ENCODE measurements at places on chromosomes 5 and 9.
A peak's percentile ranks its signal among the peaks of the same experiment; 100 is the strongest.

- no peak for DNase-seq
Measured at GRCh38 chr9:124725068-124725452, 46.1 kb downstream of the NR6A1 start.

- DNase-seq: no peak
Measured at GRCh38 chr9:127351182-127352166, 45.5 kb upstream of the SLC2A8 start.

DNA sequence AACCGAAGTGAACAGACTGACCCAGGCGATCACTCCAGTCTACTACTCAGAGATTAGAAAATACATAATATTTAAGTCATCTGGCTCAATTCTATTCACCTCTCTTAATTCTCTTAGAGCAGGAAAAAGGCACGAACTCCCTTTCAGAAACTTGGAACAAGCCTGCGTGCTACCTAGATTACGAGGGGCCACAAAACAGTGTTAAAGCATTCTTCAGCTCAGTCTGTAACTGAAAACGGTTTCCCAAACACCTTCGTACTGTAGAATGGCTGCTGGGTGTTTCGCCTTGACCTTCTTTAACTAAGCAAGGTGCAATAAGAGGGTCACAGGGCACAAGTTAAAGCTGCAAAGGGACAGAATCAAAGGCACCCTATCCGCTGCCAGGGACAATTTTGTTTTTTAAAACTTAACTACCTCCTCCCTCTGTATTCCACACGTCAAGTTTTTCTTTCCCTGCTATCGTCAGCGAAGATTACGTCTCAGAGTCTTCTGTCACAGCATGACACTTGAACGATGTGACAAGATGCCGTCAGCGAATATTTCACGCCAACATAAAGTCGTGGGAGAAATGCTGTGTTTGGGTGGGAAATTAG lies 687 bp downstream of the LYSMD3 start:
- DNase-seq: no peak

GRCh38 chr9:35538361-35539234 lies 48.7 kb downstream of the RUSC2 start:
- no peak for DNase-seq

GRCh38 chr5:145826895-145827674 lies 8.1 kb downstream of the PRELID2 start:
- DNase-seq: no peak

DNA sequence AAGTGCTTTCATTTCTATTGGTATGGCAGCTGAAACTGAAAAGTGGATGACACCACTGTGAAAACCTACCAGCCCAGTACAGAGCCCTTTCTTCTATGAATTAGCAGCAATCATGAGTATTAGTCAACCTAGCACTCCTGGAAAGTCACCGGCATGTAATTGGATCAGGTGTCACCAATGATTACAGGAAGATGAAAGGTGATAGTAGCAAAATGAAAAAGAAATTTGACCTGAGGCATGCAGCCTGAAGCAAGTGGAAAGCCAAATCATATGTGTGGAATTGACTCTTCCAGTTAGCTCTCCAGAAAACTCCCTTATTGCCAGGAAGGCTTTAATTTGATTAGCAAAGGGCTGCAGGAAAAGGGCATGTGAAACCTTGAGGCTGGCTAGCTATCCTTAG lies 81.2 kb upstream of the NAA35 start:
- DNase-seq: no peak

DNA sequence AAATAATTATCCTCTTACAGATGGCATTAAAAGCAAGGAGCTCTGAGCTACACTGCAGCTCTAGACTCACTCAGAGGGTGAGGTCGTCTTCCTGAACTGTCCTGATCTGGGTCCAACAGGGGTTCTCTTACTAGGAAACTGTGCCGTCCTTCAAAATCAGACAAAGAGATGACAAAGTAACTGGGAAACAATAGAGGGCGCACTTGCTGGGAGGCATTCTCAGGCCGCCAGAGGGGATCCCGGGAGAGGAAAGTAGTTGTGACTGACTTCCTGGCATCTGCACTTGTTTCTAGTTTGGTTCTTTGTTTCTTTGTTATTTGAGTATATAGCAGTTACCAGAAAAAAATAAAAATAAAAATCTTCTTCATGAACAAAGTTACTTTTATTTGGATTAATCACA lies 142.9 kb upstream of the MSX2 start:
- DNase-seq: peak; percentile 56

- DNase-seq: no peak
Measured at GRCh38 chr5:102481054-102481715, 17.6 kb downstream of the SLCO6A1 start.

- no peak for DNase-seq
Measured at GRCh38 chr5:10538789-10539686, 24.8 kb upstream of the ANKRD33B start.

DNA sequence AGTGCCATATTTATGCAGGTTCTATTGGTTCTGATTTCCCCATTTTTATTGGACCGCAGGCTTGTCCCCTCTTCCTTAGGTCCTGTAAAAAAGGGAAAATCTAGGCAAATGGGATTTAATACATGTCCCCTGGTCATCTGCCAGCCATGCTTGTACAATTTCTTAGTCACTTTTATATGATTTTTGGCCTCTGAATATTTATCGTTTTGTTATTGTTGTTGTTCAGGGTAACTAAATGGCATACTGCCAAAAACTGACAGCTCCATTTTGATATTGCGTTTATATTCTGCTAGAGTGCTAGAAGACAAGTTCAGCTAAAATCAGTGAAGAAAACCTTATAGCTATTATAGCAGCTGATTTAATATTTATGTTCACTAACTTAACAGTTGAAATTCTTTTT lies 770.2 kb upstream of the FAM174A start:
- no peak for DNase-seq

DNA sequence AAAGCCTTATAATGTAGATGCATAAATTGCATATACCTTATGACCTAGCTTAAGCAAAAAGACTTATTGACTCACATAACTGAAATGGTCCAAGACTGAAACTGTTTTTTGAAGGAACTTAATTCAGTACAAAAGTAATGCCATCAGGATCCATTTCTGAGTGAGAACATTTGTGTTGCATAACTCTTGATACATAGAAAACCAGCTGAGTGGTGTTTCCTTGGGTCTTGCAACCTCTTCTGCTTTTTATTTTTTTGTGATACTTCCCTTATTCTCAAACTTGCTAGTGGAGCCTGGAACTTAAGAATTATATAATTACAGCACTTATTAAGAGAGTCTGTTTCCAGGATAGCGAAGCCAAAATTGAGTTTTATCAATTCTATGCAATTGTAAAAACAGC lies 272.0 kb downstream of the MAN2A1 start:
- no peak for DNase-seq

DNA sequence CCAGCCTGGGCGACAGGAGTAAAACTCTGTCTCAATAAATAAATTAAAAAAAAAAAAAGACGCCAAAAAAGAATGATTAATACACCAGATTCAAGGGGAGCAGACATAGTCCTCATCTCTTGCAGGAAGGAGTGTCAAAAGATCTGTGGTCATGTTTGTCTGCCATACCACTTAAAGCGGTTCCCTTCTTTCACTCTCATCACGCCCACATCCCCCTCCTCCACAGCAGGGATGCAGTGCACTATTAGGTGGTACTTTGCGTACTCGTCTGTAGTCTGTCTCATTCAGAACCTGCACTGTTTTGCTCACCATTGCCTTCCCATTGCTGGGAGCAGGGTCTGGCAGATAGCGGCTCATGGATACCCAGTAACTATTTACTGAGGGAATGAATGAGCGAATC lies 11.2 kb downstream of the CDHR2 start:
- DNase-seq: no peak

DNA sequence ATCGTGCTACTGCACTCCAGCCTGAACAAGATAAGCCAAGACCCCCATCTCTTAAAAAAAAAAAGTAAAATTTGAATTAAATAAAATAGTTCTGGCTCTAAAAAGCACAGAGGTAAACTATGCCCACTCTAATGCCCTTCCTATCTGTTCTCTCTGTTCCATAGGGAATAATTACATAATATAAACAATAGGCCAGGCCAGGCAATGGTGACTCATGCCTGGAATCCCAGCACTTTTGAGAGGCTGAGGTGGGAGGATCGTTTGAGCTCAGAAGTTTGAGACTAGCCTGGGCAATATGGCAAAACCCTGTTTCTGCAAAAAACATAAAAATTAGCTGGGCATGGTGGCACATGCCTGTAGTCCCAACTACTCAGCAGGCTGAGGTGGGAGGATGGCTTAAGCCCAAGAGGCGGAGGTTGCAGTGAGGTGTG lies 47.4 kb downstream of the MYO10 start:
- DNase-seq: peak; percentile 62

GRCh38 chr5:12357626-12358025 lies 453.4 kb upstream of the CTNND2 start:
- DNase-seq: no peak

DNA sequence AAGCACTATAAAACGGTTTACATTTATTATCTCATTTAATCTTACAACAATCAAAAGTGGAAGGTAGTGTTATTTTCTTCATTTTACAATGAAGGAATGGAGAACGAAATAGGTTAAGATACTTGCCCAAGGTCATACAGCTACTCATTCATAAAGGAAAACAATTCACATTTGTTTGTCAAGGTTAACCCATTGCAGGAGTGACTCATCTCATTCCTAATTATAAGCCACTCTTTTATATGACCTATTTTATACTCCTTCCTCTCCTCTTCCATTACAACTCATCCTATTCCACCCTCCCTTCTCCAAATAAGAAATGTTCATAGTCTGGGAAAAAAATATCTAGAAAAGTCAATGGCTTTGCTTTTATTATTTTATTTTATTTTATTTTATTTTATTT lies 29.6 kb downstream of the CRHBP start:
- DNase-seq: no peak

DNA sequence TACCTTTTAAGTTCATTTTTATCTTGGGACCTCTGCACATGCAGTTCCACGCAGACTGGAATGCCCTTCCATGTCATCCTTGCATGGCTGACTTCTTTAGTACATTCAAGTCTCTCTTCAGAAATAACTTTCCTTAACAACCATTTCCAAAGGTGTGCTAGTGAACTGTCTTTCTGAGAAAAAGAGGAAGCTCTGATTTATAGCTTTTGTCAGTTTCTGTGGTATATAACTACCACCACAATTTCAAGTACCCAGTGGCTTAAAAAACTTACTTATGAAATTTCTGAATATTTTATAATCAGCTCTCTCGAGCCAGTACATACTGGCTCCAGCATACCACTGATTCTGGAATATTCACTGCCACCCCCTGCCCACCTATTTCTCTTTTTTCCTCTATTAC lies 1613.8 kb downstream of the MAT2B start:
- DNase-seq: no peak

DNA sequence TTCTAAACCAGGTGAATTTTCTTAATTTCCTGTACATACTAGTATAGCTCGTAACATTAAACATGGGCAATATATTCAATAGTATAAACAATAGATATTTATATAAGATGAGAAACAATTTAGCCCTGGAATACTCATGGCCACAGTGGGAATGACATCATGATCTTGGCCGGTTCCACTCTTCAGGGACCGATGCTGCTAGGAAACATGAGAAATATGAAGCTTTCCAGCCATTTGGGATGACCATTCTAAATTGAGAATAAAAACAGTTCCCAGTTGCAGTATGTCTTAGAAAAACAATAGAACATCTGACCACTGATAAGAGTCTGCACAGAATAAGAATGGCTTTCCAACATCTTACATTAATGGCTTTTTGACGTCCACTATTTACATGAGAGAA lies 33.3 kb upstream of the SLCO6A1 start:
- no peak for DNase-seq

DNA sequence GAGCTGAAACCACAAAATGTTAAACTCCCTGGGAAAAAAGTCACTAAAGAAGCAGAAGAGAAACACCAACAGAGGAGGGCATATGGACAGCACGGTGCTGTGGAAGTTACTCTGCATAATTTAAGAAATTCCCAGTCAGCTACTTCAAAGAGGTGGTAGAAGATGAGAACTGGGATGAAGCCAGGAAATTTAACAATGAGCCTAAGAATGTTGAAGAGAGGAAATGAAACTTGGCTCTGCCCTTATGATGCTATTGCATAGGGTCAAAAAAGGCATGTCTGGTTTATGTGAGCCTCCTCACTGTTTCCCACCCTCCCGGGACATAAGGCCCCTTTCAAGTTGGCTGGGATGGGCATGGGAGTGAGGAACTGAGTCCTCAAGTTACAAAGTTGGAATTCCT lies 25.4 kb upstream of the SNX18 start:
- no peak for DNase-seq

GRCh38 chr9:17191082-17191481 lies 56.2 kb downstream of the CNTLN start:
- DNase-seq: no peak

GRCh38 chr5:14925326-14925725 lies 53.7 kb upstream of the ANKH start:
- no peak for DNase-seq

- DNase-seq: no peak
Measured at GRCh38 chr9:130039528-130040147, 3.4 kb downstream of the FNBP1 start.

DNA sequence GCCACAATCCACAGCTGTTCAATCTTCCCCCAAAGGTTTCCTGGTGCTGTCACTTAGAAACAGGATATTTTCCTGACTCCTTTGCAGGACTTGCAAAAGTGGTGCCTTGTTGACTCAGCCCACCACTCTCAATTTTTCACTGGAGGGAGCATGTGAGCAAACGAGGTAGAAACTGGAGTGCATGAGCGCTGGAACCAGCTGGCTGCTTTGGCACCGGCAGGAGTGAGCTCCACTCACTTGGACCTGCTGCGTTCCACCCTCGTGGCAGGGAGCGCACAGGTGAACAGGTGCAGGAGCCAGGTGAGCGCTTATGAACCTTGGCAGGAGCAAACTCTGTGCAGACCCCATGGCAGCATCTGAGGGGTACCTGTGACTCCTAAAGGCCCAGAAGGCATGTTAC lies 364.1 kb upstream of the RORB start:
- no peak for DNase-seq

- DNase-seq: peak; percentile 52
Measured at GRCh38 chr9:87324613-87325194, 173.0 kb upstream of the DAPK1 start.

- DNase-seq: no peak
Measured at GRCh38 chr9:105281272-105281671, 36.8 kb downstream of the SLC44A1 start.

DNA sequence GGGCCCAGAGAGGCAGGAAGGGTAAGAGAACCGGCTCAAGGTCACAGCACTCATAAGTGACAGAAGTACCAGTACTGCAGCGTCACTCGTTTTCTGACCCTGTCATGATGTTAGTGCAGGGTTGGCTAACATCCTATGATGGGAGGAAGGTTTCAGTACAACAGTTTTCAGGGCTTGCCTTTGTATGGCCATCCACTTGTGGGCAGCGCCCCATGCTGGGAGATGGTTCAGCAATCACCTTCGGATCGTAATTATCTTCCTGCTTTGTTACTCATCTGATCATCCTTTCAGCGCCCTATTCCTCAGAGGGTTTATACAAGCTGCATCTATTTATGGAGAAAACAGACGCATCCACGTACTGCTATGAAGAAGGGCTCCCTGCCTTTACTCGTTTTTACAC lies 2.4 kb downstream of the MAP1B start:
- no peak for DNase-seq

Measured in urothelium cell line (cell line).